ENCODE measurements at places on chromosomes 2 and 18.

GRCh38 chr2:219210196-219210885 lies 3.8 kb downstream of the ZFAND2B start:
- DNase-seq, result no peak

GRCh38 chr2:173934895-173935294 lies 30.3 kb downstream of the SP3 start:
- DNase-seq, result no peak

- no peak for DNase-seq
These were observed 24.9 kb upstream of the YWHAQ start for GRCh38 chr2:9655441-9656269.

DNA sequence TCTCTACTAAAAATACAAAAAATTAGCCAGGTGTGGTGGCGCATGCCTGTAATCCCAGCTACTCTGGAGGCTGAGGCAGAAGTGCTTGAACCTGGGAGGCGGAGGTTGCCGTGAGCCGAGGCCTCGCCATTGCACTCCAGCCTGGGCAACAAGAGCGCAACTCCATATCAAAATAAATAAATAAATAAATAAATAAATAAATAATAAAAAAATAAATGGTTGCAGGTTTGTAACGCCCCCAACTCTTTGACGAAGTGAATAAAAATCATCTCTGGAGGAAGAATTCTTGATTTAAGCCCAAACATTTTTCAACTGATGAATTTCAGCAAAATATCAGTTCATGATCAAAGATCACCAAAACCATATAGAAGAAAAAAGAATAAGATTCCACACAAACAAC lies 13.3 kb upstream of the CNRIP1 start:
- no peak for DNase-seq

DNA sequence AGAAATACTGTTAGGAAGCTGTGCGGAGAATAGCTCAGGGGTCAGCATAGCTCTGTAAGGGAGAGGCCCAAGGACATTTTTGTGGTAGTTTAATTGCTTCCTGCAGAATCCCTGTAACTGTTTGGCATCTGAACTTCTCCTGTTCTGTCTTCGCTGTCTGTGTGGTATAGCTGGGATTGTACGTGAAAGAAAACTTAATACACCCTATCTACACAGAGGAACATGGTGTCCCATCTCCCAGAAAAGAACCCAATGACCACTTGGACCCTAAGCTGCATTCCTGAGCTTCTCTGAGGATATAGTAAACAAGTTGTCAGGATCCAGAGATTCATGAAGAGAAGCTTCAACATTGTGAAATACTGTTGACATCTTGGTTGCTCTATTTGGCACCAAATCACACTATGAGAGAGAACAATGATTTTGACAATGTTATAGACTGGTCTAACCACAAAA lies 81.3 kb downstream of the CDC42EP3 start:
- DNase-seq, result no peak

DNA sequence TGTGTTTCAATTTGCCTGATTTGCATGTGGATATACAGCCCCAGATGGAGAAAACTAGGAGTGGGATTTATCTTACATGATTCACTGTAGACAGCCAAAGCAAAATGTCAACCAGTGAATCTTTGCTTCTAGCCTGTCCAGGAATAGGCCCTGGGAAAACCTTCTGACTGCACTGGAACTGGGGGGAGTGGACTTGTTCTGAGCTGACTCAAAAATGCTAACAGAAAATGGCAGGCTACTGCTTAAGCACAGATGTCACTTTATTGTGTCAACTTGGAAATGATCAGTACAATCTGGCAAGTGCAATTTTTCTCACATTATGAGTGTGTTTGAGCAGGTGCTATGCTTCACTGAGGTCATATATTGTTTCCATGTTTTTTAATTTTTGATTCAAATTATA lies 593.7 kb downstream of the NRXN1 start:
- no peak for DNase-seq

DNA sequence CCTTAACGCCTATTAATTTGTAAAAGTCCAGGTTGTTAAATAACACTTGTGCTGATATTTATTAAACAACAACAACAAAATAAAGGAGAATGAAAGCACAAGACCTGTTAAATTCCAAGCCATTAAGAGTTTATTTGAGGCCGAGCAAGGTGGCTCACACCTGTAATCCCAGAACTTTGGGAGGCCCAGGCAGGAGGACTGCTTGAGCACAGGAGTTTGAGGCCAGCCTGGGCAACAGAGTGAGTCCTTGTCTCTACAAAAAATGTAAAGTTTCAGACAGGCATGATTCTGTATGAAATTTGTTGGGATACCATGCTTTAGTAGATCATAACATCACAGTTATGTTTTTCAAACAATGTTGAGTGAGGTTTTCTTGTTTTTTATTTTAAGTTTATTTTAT lies 17.1 kb downstream of the PELI1 start:
- no peak for DNase-seq

GRCh38 chr2:220670511-220670910 lies 901.6 kb downstream of the EPHA4 start:
- DNase-seq, result no peak

DNA sequence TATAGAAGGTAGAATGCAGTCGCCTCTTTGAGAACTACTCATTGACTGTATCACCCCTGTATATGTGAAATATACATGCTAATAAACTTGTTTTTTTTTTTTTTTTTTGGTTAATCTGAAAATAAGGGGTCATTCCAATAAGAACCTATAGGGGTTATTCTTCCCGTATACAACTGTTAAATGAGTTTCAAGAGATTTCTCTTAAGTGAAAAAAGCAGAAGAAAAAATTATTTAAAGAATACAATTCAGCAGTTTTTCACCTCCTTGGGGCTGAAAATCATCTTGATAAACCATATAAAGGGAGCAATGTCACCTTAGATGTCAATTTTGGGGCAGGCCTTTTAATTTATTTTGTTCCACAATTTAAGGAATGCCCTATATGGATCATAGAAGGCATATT lies 66.5 kb downstream of the SEPTIN10 start:
- DNase-seq, result no peak

DNA sequence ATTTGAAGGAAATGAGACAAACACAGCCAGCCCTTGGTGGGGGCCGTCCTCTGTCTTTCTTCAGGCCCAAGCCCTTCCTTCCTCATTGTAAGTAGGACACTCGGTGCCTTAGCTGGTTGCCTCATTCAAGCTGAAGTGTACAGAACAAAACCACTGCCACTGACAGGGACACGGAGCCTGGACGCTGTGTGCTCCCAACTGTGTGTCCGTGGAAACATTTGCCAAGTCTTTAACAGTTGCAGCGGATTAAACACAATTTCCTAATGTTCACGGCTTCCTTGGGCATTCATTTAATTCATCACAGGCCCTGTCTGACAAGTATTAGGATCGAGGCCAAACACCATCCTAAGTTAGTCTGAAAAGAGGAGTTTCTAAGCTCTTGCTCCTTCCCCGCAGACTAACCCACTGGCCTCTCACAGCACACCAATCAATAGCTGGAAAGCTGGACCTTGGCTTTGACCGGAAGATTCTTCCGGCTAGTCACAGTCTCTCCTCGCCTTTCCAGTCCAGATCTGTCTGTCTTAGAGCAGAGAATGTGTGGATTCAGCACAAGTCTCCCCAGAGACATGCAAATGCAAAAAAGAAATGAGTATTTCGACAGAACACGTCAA lies 68.7 kb upstream of the ACSL3 start:
- DNase-seq, result peak; percentile 42

DNA sequence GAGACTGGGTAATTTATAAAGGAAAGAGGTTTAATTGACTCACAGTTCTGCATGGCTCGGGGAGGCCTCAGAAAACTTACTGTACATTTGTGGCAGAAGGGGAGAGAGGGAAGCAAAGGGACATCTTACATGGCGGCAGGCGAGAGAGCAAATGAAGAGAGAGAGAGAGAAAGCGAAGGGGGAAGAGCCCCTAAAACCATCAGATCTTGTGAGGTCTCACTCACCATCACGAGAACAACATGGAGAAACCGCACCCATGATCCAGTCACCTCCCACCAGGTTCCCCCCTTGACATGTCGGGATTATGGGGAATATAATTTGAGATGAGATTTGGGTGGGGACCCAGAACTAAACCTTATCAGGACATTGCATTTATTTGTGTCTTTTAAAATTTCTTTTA lies 75.9 kb downstream of the ACSL3 start:
- no peak for DNase-seq

DNA sequence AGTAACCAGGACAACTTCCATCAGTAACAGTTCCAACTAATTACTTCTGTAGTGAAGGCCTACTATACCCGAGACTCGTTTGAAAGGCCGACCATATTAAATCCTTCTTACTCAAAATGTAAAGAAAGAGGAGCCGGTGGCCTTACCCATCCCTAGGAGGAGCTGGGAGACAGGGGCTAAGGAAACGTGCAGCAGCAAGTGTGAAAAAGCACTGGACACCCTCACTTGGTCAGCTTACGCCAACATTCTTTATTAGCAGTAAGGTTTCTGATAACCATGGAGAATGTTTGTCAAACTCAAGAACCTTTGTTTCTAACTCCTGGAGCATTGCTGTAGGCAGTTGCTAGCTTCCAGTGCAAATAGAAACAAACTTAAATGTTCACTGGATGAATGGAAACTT lies 26.7 kb upstream of the VWA3B start:
- no peak for DNase-seq

DNA sequence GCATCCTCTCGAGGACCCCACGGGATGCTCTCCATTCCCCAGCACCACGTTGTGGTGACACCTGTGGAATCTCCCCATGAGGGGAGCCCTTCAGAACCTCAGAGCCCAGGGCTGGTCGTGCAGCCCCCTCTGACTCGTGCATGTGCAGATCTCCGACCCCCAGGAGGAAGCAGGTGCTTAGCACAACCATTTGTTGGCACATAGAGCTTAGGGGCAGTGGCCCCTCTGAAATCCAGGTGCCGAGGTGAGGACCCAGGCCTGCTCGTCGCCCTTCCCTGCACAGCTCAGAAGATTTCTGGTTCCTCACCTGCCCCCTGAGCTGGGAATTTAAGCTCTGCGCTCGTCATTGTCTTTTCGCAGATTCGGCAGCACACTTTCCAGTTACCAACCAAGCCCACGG lies 1.3 kb upstream of the OTOS start:
- no peak for DNase-seq
